Stimulated activated CD4-positive, alpha-beta T cell treated with anti-CD3 and anti-CD28 coated beads, Interleukin-15, amount 100 ng/mL, for 48 hours (primary cell): ENCODE measurements at places on chromosomes 1 and 21.

- DNase-seq: no peak
Measured at GRCh38 chr1:64038965-64039364, 164.5 kb upstream of the UBE2U start.

- DNase-seq: no peak
Measured at GRCh38 chr1:39946216-39946615, 8.7 kb upstream of the MFSD2A start.

DNA sequence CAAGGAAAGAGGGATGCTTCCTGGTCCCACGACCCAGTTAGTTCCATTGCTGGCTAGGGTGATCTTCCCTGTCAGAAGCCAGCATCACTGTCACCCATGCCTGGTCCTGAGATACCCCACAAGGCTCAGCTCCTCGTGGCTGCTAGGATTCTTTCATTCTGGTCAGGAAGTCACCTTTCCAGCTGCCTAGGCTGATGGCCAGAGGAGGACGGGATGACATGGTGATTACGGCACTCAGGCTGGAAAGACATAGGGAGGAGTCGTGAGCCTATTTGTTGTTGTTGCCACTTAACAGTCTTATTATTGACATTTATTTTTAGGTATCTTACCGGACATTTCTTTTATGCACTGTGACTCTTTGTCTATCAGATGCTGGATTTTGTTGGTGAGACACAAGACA is 20.0 kb upstream of the MAPKAPK2 start:
- no peak for DNase-seq

DNA sequence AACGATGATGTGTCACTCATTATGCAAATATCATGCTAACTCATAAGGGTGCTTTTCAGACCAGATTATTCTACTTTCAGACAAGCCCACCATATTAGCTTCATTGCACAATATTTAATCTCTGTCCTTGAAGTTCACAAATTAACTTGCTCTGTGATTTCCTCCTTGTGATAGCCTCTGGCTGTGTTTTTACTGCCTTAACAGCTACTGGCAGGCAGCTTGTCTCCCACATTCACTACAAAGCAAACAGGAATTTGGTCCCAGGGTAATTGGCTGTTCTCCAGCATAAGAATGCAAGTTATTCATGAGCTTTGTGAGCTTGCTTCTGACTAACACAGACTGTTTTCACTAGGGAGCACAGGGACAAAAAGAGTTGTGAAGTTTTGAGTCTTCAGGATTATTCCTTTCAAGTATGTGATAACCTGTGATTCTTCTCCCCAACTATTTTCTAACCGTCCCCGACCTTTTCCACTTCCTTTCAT is 87.9 kb upstream of the HMCN1 start:
- DNase-seq: no peak

GRCh38 chr1:79193211-79194079 is 186.9 kb upstream of the ADGRL4 start:
- no peak for DNase-seq

DNA sequence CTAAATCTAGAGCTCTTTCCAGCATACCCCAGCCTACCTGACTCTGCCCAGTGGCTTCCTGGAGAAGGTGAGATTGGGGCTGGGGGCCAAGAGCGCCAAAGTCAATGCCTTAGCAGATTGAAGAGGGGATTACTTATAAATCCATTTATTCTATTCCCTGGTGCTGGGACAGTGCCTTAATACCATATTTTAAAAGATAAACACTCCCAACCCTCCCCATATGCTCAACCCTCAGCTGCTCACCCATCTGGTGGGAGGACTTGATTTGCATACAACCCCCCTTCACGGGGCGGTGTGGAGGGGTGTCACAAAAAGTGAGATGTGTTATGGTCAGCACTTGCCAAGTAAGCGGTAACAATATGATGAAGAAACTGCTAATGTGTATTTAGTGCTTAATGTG is 3.2 kb upstream of the DISP3 start:
- no peak for DNase-seq

DNA sequence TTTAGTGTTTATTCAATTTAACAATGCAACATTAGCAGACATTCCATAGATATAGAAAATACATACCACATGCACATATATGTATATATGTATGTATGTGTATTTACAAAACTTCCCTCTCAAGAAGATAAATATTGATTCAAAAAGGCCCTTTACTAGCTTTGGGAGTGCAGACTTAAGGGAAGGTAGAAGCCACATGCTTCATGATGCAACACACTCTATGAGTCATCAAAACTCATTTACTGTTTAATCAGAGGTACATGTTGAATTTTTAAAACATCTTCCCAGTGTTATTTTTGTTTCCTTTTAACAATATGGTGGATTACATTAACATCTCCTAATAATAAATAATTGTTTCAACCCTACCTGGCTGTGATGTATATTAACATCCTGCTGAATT is 61.4 kb upstream of the KIRREL1 start:
- no peak for DNase-seq

GRCh38 chr1:21254335-21254951 is 35.8 kb downstream of the ECE1 start:
- DNase-seq: no peak

DNA sequence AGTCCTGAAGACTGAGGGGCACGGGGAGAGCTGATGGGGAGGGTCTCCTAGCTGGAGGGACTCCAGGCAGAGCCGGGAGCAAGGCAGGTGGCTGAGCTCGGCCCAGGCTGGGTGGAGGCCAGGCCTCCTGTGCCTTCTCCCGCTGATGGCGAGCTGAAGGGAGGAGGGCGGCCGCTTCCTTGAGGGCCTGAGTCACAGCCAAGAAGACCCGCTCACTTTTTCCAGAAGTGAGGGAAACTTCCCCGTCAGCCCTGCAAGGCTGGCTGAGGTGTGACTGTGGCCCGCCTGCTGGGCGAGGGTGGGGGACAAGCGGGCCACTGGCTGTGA is 1.7 kb upstream of the VWA1 start:
- DNase-seq: peak; percentile 62

DNA sequence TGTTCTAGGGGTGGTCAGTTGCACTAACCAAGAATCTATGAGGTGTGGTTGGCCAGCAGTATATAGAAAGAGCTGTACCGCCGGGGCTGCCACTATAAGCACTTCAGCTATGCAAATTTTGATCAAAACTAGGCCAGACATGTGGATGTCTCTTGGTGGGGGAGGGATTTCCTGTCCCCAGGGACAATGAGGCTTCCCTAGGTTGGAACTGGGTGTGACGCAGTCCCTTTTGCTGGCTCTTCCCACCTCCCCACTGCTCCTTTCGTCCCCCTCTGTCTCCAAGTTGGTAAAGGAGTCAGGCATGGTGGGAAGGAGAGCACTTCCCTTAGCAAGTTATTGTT is 13.6 kb downstream of the SDCCAG8 start:
- DNase-seq: no peak

- no peak for DNase-seq
Measured at GRCh38 chr1:96220651-96221050, 500.9 kb upstream of the PTBP2 start.

GRCh38 chr1:189550498-189550897 is 927.2 kb downstream of the BRINP3 start:
- no peak for DNase-seq

DNA sequence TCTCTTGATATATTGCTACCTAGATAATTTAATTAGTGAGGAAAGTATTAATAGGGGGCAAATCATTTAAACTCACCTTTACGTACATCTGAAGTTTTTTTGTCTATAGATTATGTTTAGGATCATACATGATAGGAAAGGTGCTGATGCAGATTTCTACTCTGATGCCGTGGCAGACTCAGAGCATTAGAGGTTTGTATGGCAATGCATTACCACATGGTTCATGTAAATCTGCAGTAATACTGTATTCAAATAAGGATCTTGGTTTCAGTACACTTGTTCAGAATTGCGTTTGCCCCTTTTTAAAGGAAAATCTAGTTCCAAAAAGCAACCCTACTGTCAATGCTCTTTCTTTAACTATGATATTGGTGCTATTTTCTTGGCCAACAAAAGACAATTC is 288.3 kb downstream of the PTPRC start:
- DNase-seq: no peak

GRCh38 chr1:47587891-47588582 is 150.2 kb downstream of the FOXD2 start:
- no peak for DNase-seq

DNA sequence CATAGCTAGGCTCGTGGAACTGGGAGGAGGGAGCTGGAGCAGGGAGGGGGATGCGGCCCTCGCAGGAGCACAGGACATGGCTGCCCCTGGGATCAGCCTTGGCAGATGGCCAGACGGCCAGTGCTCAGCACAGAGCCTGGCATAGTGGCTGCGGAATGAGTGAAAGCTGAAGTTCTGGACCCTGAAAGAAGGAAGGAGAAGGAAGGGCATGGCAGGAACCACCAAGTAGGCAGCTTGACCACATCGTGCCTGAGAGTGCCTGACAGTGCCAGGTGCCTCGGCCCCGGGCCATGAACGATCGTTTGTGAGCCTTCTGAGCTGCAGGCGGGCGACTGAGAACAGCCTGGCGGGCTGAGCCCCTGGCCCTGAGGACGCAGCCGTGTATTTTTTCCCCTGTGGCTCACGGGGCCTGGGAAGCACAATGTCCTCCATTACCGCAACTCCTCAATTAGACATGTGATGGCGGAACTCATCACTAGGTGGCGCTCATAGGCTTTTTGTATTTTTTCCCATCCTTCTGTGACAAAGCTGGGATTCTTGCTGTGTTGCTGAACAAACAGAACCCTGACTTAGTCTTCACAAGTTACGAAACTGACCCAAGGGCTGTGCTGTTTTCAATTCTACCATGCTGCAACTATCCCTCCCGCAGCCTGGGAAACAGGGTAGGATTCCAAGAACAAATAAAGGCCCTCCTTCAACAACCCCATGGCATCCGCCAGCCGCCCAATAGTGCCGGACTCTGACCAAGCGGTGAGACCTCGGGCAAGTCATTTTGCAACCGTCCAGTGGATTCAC is 29.9 kb upstream of the TMEM61 start:
- DNase-seq: no peak

DNA sequence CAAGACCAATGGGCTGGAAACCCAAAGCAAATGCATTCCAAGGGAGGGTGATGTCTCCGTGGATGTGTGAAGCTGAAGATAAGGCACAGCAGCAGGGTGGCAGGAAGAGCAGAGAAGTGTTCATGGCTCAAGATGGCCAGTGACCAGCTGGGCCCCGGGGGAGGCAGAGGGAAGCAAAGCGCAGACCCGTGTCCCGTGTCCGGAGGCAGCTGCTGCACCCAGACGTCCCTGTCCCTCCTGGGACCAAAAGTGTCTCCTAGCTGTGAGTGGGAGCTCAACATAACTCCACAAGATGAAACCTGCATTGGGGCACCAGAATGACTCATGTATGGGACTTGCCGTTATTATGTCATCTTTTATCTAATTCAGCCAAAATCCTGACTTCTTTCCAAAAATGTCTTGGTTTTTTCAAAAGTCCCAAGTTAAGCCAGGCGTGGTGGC is 118.2 kb downstream of the RIPK4 start:
- no peak for DNase-seq

DNA sequence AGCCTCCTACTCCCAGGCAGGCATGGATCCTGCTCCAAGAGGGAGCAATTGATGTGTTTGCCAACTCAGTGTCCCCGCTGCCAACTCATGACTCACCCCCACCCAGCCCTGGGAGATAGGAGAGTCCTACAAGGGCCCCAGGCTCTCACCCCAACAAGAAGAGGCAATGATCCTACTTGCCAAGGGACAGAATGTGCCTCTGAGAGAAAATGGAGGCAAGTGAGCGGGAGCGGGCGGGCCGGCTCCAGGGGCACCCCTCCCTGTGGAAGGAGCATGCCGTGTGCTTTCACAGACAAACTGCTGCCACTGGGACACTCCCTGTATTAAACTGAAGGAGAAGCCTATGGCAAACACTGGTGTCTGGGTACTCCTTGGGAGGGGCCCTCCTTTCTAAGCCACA is 16.7 kb downstream of the PKP1 start:
- DNase-seq: no peak

GRCh38 chr1:42172381-42173133 is 8.0 kb upstream of the GUCA2A start:
- DNase-seq: no peak

DNA sequence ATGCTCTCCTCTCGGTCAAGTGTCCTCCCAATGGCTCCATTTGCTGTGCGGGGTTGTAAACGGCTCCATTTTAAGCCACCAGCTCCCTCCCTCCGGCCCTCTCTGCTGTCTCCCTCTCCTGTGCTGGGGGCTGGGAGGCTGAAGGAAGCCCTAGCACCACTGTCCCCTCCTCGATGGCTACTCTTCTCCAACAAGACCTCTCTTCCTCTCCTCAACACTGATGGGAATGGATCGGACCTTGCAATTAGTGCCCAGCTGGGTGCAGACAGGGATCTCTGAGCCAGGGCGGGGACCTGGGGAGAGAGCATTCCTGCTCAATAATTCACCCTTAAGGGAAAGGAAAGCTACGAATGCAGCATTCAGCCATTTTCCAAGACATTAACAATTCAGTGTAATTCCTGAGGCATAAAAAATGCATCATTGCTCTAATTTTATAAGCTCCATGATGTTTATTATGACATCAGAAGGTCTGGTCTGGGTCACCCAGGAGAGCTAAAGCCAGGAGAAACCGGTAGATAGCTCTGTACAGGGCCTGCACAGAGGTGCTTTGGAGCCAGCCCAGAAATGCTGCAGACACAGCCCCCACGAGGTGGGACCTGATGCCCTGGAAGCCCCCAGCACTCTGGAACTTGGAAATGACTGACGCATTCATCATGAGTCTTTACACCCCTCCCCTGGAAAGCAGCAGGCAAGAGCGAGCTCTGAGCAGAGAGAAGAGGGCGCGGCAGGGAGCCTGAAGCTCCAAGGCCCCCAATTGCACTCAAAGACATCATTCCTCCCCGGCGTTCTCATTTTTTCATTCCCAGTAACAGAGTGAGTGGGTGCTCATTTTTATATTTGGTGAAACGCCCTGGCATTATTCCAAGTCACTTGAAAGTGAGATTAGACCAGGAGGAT is 76.2 kb upstream of the VAMP3 start:
- no peak for DNase-seq

DNA sequence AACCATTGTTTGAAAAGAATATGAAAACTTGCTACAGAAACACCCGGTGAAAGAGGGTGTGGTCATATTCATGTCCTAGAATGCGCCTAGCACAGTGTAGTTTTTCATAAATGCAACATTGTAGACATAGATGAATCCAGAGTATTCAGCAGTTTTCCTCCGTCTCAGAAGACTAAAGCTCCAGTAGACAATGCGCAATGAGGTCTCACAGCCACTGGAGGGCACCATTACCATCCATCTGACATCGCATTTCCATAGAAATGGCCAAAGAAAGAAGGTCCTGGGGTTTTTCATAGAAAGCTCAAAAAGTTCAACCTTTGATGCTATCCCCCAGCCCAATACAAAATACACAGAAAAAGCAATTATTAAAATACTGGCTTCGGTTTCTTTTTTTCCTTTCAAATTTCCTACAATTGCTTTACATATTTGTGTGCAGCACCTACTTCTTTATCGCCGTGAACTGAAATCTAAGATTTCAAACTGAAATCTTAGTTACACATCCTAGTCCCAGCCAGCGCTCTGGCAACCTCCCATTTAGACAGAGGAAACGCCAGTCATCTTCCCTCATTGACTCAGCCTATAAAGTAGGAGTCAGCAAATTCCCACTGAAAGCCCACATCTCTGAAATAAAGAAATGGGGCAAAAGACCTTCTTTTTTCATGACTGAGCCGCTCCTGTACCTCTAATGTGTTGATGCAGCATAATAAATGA is 3.9 kb upstream of the CD58 start:
- DNase-seq: no peak
